ENCODE measurements at places on chromosomes 4 and X.

- DNase-seq = no peak
Measured at GRCh38 chr4:186810613-186811150, 87.0 kb upstream of the FAT1 start.

- DNase-seq = no peak
Measured at GRCh38 chrX:130091980-130092522, 18.2 kb downstream of the ELF4 start.

GRCh38 chrX:12489341-12489740, 301.9 kb upstream of the PRPS2 start:
- DNase-seq = no peak

DNA sequence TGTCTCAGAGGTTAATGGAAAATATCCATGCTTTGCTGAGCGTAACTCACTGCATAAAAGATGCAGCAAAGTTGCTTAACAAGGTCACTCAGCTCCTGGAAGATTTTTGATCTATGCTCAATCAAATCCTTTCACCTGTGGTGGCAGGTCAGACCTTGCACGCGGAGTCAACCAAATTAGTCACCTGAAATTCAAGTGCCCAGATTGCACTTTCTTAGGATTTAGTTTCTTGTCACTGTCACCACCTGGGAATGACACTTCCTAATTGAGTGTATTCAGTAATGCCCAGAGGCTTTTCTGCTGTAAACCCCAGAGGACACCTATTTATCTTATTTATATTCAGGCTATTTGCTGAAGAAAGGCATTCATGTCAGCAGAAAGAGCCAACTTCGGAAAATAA, 215.8 kb upstream of the SMIM31 start:
- no peak for DNase-seq

GRCh38 chr4:57156242-57156990, 46.2 kb upstream of the IGFBP7 start:
- DNase-seq = no peak

DNA sequence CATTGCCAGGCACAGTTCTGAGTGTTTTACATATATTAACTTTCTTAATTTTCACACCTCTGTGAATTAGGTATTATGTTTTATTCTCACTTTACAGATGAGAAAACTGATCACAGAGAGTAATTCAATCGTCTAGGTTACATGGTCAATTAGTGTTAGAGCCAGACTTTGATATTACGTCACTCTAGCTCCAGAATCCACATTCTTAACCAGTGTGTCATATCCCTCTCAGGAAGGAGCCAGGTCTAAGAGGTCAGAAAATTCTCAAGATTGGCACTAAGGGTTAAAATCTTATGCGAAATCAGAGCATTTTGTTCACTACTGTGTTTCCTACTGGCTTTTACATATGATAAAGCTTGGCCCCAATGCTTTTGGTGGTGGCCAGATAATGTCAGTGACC, 7.4 kb downstream of the DMP1 start:
- no peak for DNase-seq

DNA sequence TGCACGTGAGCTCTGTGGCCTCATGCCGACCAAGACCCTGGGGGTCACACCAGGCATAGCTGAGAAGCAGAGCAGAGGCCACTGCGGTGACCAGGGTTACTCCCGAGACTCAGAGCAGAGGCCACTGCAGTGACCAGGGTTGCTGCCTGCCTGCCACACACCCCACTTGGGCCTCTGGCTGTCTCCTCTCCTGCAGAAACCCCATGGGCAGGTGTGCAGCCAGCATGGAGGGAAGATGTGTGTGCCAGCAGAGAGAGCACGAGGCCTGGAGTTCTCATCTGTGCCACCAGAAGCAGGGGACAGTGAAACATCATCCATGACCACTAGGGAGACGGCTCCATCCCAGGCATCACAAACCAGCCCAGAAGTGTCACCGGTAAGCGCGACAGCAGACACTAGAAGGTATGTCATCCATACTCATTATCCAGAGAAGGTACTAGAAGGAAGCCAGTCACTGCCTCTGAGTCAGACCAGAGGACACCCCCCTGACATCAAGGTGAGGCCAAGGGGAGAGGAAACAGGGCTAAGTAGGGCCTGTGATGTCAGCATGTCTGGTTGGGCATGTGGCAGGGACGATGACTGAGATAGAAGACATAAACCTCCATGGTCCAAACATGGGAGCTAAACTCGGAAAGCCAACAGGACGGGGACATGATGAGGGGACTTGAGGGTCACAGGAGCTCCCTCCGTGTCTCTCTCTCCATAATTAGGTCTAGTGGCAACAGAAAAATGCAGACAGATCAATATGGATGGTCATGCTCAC, 24.2 kb upstream of the SPON2 start:
- no peak for DNase-seq

DNA sequence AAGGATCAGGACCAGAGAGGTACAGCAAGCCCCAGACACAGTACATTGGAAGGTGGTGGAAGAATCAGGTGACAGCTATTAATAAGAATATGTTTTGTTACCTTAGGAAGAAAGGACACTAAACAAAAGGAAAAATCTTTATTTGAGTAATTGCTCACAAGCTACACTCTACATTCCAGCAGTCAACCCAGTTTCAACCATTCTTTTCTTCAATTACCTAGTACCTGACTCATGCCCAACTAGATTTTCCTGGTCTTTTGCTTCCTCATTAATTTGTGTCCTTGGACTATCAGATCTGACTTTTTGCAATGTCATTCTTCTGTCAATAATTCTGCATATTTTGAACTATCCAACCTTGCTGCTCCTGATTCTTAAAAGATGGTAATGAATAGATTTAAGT, 22.5 kb upstream of the GLRA2 start:
- no peak for DNase-seq

DNA sequence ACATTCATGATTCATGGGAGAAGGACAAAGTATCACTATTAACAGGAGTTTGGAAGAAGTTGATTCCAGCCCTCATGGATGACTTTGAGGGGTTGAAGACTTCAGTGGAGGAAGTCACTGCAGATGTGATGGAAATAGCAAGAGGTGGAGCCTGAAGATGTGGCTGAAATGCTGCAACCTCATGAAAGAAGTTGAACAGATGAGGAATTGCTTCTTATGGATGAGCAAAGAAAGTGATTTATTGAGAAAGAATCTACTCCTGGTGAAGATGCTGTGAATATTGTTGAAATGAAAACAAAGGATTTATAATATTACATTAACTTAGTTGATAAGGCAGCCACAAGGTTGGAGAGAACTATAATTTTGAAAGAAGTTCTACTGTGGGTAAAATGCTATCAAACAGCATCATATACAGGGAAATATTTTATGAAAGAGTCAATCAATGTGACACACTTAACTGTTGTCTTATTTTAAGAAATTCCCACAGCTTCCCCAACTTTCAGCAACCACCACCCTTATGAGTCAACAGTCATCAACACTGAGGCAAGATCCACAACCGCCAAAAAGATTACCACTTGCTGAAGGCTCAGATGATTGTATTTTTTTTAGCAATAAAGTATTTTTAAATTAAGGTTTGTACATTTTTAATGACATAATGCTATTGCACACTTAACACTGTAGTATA, 302.6 kb downstream of the CBLL2 start:
- DNase-seq = no peak

GRCh38 chr4:107709916-107710315, 10.1 kb downstream of the PAPSS1 start:
- DNase-seq = no peak

DNA sequence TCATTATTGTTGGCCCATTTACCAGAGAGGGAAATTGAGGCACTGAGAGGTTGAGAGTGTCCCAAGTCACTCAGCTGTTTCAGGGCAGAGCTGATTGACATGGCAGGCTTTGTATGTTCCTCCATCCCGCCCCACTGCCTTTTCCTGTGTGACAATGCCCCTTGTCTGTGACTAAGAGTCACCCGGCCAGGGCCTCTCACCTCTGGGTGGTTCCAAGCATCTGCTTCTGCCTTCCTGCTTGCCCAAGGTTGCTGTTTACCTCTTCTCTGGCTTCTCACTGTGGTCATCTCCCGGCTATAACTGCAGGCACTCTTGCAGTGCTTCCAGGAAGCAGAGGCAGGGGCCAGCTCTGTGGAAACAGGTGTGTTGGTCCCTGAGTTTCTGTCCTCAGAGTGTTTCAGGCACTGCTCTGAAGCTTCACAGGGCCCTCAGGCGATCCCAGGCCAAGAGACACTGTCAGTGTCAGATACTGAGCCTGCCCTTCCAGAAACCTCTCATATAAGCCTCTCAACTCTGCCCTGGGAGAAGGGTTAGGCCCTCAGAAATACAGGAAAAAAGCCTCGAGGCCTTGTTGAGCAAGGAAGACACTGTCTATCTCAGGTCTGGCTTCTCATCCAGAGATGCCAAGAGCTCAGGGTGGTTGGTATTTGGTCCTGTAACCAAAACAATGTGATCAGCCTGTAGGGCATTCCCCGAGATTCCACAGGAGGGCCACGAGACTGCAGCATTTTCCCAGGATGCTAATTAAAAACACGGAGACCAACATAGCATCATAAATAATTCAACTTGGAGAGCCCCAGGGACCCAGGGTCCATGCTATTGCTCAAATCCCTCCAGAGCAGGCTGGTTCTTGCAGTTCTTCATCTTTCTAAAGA, 42.0 kb upstream of the PROM1 start:
- DNase-seq = no peak

- DNase-seq = no peak
Measured at GRCh38 chr4:154478547-154478946, 13.1 kb downstream of the DCHS2 start.

DNA sequence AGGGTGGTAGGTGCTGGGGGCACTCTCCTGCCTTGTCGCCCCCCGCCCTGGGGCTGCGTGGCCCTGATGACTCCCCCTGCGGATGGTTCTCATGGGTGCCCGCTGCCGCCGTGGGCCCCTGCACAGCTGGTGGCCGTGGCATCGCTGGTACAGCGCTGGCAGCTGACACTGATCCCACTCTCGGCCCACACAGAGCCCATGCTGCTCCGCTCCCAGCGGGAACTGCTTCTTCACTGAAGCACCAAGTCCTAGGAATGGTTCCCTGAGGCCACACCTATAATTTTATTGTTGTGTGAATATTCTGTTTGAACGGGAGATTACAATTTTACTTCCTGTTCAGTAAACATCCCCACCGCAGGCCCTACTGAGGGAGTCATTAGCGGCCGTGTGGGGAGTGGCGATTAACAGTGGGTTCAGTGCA, 138.6 kb upstream of the NKX1-1 start:
- no peak for DNase-seq

- no peak for DNase-seq
Measured at GRCh38 chr4:137299281-137299680, 233.0 kb downstream of the PCDH18 start.

DNA sequence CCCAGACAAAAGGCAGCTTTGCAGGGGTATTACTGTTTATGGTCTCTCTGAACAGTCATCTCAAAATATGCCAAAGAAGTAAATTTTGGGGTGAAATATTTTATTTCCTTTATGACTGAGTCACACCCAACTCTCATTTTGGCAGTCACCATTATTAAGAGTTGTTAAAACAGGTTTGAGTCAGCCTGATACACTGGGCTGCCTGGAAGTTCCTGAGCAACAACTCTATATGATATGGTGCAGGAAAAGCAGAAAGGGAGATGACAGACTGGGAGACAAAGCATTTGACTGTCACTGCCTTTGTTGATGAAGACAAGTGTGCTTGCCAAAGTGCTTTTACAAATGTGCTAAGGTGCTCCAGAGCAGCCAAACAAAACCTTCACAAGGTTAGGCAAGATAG, 1263.5 kb downstream of the PCDH7 start:
- no peak for DNase-seq

DNA sequence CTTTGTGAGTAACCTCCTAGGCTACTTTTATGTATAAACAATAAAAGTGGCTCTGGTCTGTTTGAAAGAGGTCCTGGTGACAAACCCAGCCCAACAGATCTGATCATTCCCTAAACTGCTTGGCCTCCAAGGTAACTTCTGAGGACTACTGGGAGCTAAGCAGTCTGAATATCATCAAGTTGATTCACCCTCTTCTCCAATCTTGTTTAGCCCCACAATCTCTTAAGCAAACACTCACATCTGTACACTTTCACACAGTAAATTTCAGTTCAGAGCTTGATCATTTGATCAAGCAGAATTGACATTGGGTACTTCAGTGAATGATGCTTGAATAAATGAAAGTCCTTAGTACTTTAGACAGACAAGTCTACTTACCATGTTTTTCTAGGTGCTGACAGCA, 74.7 kb downstream of the HCCS start:
- DNase-seq = no peak

DNA sequence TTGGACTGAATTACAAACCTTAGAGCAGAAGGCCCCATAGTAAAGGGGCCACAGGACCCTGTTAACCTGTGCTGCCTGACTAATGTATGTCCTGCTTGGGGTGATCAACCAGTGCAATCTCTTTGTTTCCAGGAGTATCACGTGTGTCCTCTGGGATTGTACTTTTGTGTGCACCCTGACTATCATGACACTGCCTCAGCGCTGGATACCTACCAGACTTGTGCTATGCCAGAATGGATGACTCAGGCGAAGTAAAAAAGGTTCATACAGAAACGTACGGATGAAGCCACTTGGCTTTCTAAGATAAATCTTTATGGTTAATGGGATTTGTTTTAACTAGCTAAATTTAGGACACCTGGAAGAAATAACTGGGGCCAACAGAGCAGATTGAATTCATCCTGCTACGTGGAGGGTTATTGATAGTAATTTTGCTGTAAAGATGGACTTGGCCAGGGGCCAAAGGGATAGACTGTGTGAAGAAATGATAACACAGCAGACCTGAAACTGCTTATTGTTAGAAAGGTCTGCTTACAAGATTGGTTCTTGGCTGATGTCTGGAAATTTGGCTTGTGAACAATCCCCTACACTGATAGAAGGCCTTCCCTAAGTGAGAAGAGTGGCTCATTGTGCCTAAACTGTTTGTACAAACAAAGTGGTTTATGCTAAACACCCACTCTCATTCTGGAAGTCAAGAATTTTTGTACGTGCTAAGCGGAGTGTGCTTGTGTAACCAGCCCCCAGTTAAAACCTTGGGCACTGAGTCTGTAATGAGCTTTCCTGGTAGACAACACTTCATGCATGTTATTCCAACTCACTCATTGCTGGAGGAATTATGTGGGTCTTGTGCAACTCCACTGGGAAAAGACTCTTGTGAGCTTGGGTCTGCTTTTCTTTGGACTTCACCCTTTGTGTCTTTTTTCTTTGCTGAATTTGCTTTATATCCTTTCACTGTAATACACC, 750.5 kb upstream of the HTR2C start:
- DNase-seq = no peak

DNA sequence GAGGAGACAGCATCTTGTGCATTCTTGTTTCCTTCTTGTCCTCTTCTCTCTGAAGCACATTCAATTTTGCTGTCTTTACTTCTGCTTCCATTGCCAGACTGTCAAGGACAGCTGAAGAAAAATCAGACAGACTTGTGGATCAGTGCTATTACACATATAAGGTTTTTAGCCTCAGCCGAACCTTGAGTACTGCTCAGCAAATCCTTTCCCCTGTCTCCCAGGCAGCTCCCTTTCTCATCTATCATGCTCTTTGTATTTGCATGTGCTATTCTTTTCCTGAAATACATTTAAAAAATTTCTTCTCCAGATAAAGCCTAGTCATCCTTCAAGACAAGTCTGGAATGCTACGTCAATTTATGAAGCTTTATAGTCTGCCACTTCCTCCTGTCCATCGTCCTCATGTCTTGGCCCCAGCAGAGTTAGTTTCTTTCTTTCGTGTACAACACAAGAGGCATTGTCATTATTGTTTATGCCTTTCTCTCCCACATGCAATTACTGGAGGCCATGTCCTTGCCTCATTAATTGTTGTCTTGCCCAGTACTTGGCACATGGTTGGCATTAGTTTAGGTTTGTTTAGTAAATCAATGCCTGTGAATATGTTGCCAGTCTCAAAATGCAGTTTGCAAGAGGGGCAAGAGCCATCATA, 45.1 kb downstream of the ADGRL3 start:
- no peak for DNase-seq

- no peak for DNase-seq
Measured at GRCh38 chr4:136713140-136713539, 819.2 kb downstream of the PCDH18 start.

GRCh38 chr4:79906303-79906702, 166.7 kb downstream of the ANTXR2 start:
- DNase-seq = no peak

Measured in testis (tissue), 5 donors.